ENCODE measurements at places on chromosomes 1 and 21. TPM values are rescaled to one million over a fixed set of nuclear protein-coding genes. Genes with fewer than 3 reads are reported as not detected.

SPRR4 gene
- not detected for polyA plus RNA-seq

INAVA gene
- 49.3 TPM for polyA plus RNA-seq

NOTCH2NLA gene
- 4.1 TPM for polyA plus RNA-seq

ZNF683 gene
- polyA plus RNA-seq: not detected

ST6GALNAC3 gene
- 4.9 TPM for polyA plus RNA-seq

RAB3B gene
- 12.5 TPM for polyA plus RNA-seq

GRCh38 chr1:207978441-207978840, 67.5 kb upstream of the CD34 start:
- DNase-seq: no peak

GRCh38 chr1:221343136-221343535, 398.8 kb downstream of the DUSP10 start:
- DNase-seq: no peak

DNA sequence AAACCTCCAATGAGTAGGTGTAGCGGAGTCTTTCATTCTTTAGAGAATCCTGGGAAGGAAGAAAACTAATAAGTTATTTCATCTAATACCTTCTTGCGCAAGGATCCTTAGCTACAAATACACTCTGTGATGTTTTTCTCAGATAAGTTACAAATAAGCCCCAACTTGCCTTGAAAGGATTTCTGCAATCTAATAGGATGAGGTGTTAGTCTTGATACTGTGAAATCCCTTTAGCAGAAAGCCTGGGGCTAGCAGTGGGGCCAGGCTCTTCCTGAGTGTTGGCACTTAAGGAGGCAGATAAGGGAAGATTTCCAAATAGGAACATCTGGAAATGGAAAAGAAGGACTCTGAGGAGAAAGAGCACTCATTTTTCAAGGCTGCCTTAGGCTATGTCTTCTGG, 168.0 kb upstream of the DAB1 start:
- DNase-seq: no peak

- DNase-seq: no peak
These were observed 20.2 kb downstream of the EXOC8 start for GRCh38 chr1:231317306-231318014.

- no peak for DNase-seq
These were observed 10.2 kb downstream of the CD52 start for GRCh38 chr1:26327956-26328362.

DNA sequence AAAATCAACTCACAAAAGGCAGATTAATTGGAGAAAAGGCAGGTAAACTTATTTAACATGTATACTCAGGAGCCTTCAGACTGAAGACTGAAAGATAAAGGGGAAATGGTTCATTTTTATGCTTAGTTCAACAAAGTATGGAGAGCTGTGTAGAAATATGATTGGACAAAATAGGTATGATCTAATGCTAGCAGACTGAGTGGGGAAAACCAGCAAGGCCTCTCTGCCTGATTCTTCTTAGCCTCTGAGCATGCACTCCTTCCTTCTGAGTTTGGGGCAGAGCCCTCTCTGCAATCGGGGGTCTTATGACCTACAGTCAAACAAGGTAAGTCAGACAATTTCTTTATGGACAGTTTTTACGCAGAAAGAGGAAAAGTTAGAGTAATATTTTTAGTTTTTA, 38.8 kb upstream of the SUCO start:
- no peak for DNase-seq

DNA sequence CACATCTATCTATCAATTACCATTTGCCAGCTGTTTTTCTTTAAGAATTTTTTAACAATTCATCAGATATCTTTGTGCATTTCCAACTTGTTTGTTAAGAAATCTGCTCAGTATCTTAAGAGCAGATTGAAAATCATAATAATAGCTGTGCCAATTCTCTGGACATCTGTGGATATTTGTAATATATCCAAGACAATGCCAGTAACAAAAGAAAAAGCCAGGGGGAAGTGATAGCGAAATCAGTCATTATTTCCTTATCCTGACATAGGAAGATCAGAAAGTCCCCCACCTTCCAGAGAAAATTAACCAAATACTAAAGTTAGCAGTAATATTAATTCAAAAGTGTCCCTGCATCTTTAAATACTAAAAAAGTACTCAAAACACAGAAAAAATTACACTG, 217.1 kb downstream of the RERE start:
- DNase-seq: no peak

- DNase-seq: no peak
These were observed 561 bp downstream of the OLFM3 start for GRCh38 chr1:101995984-101996745.

DNA sequence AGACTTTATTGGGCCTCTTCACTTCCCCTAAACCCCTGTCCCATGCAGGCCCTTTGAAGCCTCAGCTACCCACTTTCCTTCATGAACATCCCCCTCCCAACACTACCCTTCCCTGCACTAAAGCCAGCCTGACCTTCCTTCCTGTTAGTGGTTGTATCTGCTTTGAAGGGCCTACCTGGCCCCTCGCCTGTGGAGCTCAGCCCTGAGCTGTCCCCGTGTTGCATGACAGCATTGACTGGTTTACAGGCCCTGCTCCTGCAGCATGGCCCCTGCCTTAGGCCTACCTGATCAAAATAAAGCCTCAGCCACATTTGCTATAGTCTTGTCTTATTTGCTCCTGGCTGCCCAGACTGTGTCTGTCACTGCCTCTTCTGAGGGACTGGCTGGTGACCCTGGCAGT, 5.5 kb downstream of the GSTM4 start:
- DNase-seq: no peak

DNA sequence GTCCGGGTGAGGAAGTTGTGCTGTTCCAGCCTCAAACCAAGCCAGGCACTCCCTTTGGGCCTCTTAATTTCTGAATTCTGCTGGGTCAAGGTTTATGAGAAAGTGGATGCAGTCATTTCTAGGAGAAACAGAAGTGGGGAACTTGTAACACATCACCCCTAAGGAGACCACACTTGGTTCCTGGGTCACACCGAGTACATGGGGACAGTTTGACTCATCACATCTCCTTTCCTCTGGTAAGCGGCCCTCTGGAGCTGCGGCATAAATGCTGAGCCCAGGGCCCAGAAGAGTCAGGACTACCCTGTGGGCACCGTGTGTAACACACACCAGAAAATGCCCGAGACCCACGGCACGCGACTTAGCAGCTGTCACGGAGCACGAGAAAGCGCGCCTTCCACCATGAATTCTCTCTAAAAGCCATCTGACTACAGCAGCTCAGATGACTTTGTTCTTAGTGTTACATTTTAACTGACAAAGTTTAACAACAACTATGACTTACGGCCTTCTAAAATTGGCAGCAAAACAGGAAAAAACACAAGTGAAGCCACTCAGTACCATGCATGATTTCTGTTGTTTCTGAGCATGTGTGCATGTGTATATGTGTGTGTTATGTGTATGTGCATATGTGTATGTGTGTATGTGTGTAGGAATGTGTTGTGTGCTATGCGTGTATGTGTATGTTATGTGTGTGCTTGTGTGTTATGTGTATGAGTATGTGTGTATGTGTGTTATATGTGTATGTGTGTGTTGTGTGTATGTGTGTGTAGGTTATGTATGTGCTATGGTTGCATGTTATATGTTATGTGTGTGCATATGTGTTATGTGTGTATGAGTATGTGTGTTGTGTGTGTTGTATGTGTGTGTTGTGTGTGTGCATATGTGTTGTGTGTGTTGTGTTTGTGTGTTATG, 50.8 kb downstream of the TOMM20 start:
- no peak for DNase-seq

- peak; percentile 11 for DNase-seq
These were observed 388.1 kb upstream of the VAMP3 start for GRCh38 chr1:7382971-7383370.

DNA sequence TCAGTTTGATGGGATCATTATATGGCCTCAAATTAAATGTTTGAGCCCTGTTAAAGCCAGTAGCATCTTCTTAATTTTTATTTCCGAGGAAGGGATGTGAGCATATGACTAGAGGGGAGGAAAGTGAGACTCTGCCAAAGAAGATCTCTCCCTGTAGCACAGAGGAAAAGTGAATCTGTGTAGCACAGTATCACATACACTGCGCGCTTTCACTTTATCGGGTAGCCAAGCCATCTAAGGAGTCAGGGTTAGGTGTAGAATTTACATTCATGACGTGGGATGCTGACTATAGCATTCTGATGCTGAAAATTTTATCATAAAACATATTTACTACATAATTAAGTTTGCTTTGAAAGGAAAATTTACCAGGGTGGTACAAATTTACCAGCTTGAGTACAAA, 24.0 kb downstream of the LRRC8D start:
- DNase-seq: no peak

DNA sequence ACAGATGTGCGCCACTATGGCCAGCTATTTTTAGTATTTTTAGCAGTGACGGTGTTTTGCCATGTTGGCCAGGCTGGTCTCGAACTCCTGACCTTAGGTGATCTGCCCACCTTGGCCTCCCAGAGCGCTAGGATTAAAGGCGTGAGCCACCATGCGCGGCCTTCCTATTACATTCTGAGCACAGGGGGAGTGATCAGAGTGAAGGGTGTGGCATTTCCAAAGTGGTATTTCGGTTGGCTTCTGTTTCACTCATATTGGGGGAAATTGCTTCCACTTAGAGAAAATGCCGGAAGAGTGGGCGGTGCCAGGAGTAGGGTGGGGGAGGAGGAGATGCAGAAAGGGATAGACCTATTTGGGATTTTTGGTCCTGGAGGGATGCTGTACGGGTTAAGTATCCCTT, 4.3 kb downstream of the PIK3CD start:
- no peak for DNase-seq

DNA sequence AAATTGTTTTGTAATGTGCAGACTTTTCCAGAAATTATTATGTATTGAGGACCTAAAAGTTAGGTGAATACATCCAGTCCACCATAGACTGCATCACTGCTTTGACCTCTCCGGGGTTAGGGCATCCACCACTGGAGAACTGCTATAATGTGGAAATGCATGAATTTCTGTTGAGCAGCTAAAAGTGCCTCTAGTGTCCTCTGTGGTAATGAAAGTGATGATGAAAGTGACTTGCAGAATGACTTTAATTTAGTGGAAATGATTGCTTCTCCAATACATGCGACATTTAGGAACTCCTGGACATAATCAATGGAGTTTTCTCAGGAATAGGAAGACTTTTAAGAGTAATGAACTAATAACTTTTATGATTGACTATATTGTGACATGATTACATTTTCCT, 170.8 kb downstream of the LBR start:
- no peak for DNase-seq

GRCh38 chr1:194300776-194301175, 1114.4 kb upstream of the B3GALT2 start:
- DNase-seq: no peak

DNA sequence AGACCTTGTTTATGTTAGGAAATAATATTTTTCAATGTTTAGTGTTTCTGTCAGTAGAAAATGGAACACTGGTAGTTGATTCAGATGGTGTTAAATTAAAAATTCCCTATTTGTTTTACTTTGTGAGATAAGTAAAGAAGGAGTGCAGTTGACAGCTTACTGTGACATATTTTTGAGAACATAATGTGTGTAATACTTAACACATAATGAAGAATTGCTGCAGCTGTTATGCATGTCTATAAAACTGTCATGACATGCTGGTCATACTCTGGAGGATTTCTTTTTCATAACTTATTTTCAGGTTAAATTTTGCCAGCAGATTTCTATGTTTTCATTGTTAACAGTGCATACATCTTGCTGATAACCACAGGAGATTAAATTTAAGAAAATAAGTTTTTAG, 296.1 kb downstream of the CTH start:
- DNase-seq: no peak

DNA sequence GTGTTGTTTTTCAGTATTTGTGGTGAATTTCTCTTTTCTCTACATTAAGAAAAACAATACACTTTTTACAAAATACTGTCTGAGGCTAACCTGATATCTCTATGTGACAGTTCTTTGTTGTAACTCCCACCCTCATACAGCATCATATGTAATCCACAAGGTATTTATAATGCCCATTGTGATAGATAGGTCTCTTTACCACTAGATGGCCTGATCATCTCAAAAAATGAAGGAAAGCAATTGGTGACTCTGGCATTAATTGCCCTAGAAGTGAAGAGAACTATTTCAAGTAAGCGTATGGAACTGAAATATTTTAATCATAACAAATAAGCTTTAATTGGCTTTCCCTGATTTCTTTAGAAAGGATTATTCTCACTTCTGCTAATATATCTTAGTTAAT, 36.2 kb upstream of the HFM1 start:
- DNase-seq: no peak

DNA sequence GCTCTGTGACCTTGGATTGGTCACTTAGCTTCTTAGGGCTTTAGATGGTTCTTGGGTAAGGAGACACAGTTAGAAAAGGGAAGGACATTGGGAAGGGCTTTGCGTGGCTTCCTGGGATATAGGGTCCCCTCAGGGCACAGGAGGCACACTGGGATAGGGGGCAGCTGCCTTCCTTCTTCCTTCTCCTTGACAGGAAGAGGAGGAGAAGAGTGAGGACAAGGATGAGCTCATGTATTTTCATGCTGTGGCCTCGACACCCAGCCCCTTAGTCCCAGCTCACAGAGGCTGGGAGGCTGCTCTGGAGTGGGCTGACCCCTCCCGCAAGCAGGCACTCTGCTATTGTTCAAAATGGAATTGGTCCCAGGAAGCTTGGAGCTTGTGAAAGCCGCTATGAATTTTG, 45.7 kb upstream of the POU3F1 start:
- DNase-seq: no peak

DNA sequence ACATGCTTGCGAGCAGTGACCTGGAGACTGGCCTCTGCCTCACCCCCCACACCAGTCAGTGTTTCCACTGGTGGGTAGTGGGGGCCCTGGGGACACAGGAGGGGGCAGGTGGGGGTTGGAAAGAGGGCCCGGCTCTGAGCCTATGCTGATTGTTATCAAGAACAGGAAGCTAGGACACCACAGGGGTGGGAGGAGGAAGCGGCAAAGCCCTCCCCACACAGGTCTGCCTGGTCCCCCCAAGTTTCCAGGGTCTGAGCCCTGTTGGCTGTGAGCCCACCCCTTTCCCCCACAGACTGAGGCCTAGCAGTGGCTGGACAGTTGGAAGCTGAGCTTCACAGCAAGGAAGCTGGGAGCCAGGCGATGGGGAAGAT, 1.6 kb upstream of the PTPN7 start:
- no peak for DNase-seq

DNA sequence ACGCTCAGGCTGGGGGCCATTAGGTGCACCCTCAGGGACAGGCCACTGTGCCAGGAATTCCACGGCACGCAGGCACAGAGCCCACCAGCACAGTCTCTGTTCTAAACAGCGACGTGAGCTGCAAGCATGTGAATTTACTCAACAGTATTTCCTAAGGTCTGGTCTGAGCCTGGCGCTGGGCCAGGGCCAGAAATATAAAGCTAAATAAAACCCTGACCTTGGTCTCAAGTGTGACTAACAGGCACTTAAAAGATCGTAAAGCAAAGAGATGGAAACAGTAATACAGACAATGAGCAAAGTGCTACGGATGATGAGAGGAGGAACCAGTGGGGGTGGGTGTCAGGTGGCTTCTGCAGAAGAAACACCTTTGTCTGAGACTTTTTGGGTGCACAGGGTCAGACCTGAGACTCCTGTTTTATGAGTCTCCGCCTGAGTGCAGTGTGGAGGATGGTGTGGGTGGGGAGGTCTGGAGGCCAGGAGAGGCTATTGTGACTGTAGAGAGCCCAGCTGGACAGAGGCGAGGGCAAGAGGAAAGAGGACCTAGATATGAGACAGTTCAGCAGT, 53.4 kb upstream of the EDN2 start:
- DNase-seq: no peak
